Stromal cell of bone marrow (primary cell): ENCODE measurements at places on chromosomes 12 and 14.

DNA sequence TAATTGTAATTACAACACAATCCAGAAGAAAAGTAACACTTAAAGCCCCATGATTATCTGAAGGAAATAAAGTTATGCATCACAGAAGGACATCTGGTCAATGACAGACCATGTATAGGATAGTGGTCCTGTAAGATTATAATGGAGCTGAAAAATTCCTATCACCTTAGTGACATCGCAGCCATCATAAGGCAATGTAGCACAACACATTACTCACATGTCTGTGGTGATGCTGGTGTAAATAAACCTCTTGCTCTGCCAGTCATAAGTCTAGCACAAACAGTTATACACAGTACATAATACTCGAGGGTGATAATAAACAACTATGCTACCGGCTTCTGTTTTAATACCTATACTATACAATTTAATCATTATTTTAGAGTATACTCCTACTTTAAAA, 11.2 kb downstream of the ATG2B start:
- DNase-seq: no peak

GRCh38 chr12:114955414-114956014, 271.5 kb upstream of the TBX3 start:
- peak; percentile 13 for DNase-seq

GRCh38 chr12:109069307-109070271, 17.2 kb downstream of the USP30 start:
- DNase-seq: no peak

DNA sequence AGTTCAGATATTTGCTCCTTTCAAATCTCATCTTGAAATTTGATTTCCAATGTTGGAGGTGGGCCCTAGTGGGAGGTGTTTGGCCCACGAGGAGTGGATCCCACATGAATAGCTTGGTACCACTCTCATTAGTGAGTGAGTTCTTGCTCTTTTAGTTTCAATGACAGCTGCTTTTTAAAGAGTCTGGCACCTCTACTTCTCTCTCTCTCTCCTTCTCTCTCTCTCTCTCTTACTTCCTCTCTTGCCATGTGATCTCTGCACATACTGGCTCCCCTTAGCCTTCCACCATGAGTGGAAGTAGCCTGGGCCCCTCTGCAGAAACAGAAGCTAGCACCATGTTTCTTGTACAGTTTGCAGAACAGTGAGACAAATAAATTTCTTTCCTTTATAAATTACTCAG, 25.1 kb downstream of the GPR65 start:
- no peak for DNase-seq

GRCh38 chr14:34211732-34212131, 250.3 kb downstream of the SPTSSA start:
- DNase-seq: no peak
